ENCODE measurements at places on chromosomes 2 and 18. TPM values are rescaled to one million over a fixed set of nuclear protein-coding genes. Genes with fewer than 3 reads are reported as not detected.

GRCh38 chr2:201235860-201236811 lies 24.2 kb upstream of the CASP8 start:
- DNase-seq = peak; percentile 87

DNA sequence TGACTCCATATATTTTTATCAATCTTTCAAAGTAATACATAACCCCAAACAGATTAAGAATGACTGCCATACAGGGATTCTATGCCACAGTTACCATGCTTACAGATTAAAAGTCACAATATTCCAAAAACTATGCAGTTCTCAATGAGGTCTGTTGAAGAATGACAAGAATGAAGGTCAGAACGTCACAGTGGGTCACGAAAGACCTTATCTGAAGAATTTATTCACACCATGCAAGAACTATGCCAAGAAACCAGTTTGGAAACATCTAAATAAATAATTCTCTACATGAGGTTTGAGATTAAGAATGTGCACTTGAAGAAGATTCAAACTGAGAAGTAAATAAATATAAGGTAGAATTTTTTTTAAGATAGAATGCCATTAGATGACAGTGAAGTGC lies 253.3 kb downstream of the EXOC6B start:
- DNase-seq = peak; percentile 52

- no peak for DNase-seq
Observed at GRCh38 chr18:52069201-52069600, 270.8 kb upstream of the DCC start.

DNA sequence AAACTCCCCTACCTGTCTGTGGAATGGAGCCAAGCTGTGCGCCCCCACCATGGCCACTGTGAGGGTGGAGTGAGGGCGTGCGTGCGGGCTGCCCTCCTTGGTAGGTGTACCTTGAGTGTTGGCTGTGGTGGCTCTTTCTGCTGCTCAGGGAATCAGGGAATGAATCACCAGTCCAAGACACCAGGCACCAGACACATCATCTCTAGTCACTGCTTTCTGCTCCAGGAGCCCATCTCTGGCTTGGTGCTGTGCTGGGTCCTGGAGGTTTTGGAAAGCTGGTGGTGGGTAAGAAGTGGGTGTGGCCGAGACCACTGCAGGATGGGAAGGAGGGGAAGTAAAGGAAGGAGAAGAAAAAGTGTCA lies 209.9 kb downstream of the SEPTIN10 start:
- DNase-seq = peak; percentile 58

- no peak for DNase-seq
Observed at GRCh38 chr2:14306268-14306861, 326.2 kb upstream of the LRATD1 start.

- no peak for DNase-seq
Observed at GRCh38 chr18:6563896-6564295, 149.2 kb upstream of the L3MBTL4 start.

- peak; percentile 81 for DNase-seq
Observed at GRCh38 chr2:73112026-73112912, 479 bp downstream of the RAB11FIP5 start.

GRCh38 chr2:165191096-165191728 lies 12.6 kb downstream of the SCN3A start:
- no peak for DNase-seq

GRCh38 chr2:11589316-11589940 lies 55.6 kb downstream of the GREB1 start:
- no peak for DNase-seq

- peak; percentile 20 for DNase-seq
Observed at GRCh38 chr2:6845312-6845711, 20.4 kb downstream of the CMPK2 start.

DNA sequence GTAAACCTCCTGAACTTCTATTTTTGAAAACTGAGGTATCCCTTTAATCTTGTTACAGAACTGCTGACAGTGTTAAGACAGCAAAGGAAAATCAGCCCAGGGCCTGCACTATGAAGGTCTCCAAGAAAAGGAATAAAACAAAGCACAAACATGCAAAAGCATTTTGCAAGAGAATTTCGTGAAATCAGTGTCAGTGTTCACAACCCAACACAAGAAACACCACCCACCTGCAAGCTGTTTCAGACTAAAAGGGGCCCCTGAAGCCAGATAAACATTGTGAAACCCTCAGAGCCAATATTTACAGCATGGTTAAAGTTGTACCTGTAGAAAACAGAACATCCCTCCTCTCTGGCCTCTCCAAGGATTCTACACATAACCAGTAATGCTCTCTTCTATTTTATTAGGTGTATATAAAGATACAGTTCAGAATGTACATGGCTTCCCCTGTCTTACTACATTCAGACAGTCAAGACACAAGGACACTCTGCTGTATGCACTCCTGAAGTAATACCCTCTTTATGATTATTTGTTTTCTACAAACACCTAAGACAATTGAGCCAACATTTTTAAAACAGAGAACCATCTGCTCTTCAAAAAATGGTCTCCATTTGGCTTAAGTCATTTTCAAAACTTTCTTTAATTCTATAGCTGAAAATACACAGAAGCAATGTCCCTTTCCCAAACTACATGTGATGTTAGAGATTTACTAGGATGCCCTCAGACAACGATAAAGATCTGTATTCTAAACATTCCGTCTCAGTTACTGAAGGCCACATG lies 149.5 kb upstream of the ZFP36L2 start:
- DNase-seq = no peak

DNA sequence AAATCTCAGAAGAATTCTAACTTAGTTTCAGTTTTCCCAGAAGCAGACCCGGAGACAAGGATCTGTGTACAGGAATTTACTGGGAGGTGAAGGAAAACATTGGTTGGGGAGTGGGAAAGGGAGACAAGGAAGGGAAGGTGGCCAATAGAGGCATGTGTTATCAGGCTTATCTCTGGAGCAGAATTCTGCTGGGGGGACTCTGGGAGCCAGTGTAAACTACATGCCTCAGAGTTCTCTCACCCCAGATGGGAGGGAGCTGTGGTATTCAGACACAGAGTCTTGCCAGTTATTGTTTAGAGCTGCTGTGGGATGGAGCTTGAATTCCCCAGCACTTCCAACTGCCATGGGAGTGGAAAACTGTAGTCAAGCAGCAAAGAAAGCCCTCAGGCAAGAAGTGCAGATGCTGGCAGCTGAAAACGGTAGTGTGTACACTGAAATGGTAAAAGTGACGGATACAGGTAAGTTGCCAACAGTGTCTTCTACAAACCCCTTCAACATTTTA lies 19.0 kb downstream of the DNPEP start:
- DNase-seq = peak; percentile 92

DNA sequence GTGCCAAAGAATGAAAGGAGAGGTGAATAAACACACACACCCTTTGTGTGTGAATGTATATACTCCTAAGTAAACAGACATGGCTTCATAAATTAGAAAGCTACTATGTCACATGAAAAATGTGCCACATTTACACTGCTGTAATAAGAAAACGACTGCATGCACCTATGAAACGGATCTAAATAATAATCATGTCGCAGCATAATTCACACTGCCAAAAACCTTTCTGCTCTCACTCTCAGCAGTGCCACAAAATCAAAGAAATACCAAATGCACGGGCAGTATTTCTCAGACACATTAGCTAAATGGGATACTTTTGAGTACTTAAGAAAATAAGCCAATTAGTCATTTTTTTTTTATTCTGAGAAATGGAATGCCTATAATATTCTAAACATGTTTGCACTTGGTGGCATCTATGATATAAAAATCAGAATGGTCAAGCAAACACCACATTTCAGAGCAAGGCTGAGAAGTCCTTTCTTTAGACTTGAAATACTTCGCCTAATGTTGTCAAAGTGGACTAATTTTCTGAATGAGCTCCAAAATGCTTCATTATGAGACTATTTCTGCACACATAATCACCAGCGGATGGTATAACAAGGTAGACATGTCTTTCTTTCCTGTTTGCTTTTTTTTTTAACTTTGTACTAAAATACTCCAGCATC lies 6.6 kb downstream of the BCL11A start:
- no peak for DNase-seq

- DNase-seq = no peak
Observed at GRCh38 chr2:168930242-168930641, 29.2 kb downstream of the G6PC2 start.

DNA sequence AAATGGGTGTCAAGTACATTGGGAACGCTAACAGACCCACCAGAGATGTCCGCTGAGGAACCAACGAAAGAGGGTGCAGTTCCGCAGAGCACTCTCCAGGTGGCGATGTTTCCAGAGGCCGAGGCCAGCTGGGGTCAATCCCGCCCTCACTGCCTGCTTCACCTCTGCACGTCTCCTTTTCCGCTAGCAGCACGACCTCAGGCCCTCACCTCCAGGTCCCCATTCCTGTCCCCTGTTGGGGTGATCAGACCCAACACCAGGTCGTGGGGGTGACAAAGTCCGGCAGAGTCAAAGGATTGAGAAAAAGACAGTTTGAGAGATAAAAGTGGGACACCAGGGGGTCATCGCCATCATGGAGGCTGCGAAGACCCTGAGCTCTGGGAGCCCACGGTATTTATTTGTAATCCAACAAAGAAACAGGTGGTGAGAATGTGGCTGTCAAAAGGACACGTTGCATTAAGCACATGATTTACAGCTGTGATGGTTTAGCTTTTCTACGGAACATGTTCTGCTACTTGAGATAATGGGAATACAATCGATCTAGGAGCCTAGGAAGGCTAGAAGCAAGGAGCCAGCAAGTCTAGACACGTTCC lies 27.3 kb downstream of the ZAP70 start:
- DNase-seq = peak; percentile 65

GRCh38 chr18:75527848-75528685 lies 100.6 kb upstream of the SMIM21 start:
- no peak for DNase-seq

DNA sequence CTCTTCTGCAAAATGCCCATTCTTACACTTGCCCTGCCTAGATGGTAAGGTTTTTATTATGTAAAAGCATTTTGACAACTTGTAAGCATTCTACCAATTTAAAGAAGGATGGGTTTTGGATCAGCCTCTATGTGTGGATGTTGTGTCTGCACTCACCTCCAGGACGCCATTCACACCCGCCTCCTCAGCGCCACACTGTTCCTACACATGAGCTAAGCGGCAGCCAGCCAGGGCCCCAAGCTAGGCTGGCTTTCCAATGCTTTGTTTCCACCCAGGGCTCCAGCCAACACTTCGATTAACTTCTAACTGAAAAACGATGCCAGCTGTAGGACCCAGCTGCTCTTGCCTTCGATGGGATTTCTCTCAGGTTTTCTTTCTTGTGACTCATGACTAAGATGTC lies 73.3 kb upstream of the FZD7 start:
- no peak for DNase-seq

DNA sequence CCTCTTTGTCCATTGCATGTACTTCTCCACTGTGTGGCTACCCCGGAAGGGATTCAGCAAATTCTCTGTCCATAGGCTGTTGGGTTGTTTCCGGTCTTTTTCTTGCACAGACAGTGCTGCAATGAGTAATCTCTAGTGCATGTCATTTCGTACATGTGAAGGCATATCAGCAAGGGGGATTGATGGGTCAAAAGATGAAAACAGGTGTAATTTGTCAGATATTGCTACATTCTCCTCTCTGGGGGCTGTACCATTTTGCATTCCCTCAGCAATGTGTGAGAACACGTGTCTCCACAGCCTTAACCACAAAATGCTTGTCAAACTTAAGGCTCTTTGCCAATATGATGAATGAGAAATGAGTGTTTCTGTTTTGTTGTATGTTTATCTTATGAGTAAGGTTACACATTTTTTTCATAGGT lies 60.5 kb downstream of the KLHL29 start:
- peak; percentile 72 for DNase-seq

- DNase-seq = no peak
Observed at GRCh38 chr18:79935499-79935898, 16.0 kb downstream of the SLC66A2 start.

DNA sequence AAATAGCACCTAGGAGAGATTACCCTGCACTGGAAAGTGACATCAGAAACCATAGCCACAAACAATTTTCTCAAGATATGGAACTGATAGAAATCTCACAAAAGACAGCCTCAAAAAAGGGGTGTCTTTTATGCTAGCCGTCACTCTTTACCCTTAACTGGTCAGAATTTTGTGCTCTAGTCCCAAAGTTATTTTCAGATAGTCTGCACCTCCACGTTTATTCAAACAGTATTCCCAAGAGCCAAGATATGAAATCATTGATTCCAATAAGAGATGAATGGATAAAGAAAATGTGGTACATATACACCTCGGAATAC lies 23.5 kb upstream of the PMAIP1 start:
- DNase-seq = no peak

- no peak for DNase-seq
Observed at GRCh38 chr2:62309465-62310091, 113.7 kb downstream of the B3GNT2 start.

DNA sequence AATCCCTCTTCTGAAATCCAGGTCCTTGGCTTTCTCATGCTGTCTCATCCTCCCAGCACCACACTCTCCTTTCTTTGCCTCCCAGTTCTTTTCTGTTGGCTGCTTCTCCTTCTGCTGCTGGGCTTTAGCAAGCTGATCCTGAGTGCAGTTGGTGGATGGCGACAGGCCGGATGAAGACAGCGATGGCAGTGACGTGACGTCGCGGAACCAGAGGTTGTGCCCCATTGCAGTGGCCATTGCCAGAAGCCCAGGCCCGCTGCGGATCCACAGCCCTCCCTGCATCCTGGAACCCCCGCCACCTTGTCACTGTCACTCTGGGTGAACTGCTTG lies 75.2 kb downstream of the EIPR1 start:
- no peak for DNase-seq

DNA sequence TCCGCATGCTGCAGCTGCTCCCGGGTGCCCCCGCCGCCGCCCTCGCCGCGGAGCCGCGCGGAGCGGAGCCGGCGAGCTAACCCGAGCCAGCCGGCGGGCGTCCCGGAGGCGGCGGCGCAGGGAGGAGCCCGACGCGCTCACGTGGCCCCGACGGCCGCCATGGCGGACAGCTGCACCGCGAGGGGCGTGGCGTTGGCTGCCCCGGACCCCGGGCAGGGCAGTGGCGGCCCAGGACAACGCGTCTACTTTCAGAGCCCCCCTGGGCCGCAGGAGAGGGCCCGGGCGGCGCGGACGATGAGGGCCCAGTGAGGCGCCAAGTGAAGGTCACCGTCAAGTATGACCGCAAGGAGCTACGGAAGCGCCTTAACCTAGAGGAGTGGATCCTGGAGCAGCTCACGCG lies 30.0 kb upstream of the CCNYL1 start:
- no peak for DNase-seq

- DNase-seq = no peak
Observed at GRCh38 chr2:20444993-20445910, 1.6 kb upstream of the RHOB start.

Gene ANKRD53
- total RNA-seq = not detected

Gene STAT4
- 1.5 TPM for total RNA-seq

Gene SCN1A
- not detected for total RNA-seq

Gene FOXI3
- not detected for total RNA-seq

All from GM23248 (cell line).